ENCODE measurements at places on chromosomes 1 and 21. TPM values are rescaled to one million over a fixed set of nuclear protein-coding genes. Genes with fewer than 3 reads are reported as not detected.

Gene TMEM52
- total RNA-seq = 0.74 TPM

Gene OR2L2
- total RNA-seq = not detected

Gene BPNT1
- 14.8 TPM for total RNA-seq

GRCh38 chr1:212607206-212607912 lies 1.2 kb upstream of the ATF3 start:
- peak; percentile 60 for DNase-seq

DNA sequence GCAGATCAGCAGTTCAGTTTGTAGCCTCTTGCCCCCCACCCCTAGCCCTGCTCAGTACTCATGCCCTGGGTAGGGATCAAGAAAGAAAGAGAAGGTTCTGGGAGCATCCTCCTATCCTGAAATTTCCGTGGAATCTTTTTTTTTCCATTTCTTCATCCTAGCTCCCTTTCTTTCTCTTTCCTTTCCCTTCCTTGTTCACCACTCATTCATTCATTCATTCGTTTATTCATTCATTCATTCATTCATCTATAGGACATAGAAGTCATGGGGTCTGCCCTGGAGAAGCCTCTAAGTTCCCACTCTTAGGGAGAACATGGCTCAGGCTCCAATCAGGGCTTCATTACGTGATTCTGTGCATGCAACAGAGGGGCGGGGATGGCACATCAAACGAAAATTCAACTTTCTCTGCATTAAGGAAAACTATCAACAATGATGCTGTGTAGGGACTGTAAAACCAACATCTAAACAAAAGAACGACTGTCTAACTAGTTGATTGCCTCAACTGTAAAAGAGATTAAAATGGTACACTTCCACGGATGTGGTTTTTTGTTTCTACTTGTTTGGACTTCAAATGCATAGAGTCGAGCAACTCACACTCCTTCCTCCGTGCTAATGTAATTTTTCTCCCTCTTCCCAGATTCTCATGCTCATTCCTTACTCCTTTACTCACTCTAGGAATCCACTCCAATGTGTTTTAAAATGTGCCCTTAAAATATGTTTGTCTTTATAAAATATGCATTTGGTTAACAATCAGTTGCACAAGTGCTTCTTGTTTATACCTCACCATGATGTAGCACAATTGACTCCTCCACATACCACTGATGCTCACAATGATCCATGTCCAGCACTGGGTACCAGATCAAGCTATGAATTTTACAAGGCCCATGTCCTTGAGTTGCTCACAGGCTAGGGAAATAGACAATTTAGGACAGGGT lies 101.2 kb upstream of the SLC2A1 start:
- no peak for DNase-seq

GRCh38 chr21:35083246-35083645 lies 34.1 kb upstream of the RUNX1 start:
- DNase-seq = no peak

GRCh38 chr1:196063294-196063693 lies 544.9 kb downstream of the KCNT2 start:
- no peak for DNase-seq

GRCh38 chr1:8259498-8260290 lies 58.2 kb upstream of the SLC45A1 start:
- DNase-seq = no peak

DNA sequence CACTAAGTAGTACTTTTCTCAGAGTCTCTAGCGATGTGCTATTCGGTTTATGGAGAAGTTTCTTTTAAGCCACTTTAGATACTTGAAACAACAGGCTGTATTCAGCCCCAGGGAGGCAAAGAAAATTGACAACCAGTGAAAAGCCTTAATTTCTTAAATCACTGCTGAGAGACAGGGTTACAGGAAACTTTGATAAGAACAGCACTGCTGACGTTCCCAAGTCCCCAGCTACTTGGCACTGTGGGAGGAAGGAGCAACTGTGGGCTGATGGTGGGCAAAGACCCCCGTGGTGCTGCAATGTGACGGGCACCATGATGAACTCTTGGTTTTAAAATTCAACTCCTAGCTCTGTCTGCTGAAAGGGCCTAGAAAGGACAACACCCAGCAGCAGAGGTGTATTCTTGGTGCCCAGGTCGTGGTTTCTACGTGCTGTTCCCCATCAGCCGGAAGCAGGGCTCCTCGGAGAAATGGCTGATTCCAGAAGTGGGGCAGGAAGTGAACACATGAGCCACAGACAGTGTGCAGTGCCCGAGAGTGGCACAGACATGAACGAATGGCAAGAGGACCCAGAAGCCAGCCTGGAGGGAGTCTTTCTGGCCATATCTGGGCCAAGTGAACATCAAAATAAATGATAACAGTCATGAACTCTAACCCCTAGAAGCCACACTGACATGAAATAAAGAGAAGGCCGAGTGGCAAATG lies 5.3 kb downstream of the PTTG1IP start:
- DNase-seq = peak; percentile 43

DNA sequence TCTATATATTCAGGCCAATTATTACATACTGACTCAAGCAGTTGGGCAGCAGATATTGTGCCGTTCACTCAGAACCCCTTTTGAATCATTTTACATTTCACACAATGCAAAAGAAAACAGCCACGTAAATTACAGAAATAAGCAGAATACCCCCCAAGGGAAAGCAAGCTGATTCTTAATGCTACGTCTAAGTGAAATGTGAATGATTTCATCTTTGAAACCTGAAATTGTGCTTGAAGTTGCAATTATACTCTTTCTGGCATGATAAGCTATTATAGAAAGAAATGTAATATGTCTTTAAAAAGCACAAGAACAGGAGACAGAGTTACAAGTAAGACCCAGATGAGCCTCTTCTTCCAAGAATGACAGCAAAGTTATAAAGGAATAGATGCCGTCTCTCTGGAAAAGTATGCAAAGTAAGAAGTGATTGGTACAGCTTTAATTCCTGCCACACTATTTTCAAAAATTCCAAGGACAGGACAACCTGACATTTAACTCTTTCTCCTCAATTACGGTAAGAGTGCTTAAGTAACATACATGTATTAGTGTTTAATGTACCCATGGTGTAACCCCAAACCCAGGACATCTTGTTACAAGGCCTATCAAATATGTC lies 891.5 kb upstream of the ADGRL2 start:
- no peak for DNase-seq

- DNase-seq = no peak
Observed at GRCh38 chr1:36006941-36007500, 76.1 kb downstream of the AGO3 start.
